Activated T-helper 1 cell treated with Interleukin-2 at 50 U/mL for 16 hours (primary cell): ENCODE measurements at places on chromosomes 16 and 17.

DNA sequence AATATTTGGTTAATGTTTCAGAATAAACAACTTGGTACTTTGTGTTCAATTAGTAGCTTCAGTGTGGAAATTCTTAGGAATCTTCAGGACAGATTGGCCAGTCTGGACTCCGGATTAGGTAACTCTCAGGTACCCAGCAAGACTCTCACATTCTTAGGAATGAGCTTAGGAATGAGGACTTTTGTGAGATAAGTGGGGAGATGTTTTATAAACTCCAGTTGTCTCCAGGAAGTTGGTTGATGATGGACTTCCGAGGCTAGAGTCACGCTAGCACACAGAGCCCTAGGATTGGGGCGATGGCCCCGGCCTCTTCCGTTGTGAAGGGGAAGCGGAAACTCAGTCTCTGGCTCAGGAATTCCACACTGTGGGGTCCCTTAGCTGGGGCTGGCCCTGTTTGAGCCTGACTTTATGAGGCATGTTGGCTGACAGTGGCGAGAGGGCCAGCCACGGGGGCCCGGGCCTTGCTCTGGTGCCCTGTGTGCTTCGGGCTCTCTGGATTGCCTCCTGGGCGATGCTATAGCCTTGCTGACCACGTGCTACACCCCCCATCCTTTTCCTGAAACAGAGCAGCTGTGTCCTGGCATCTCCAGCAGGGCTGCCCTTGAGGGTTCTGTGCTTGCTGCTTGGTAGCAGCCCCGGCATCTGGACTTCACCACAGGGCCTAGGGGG, 32.4 kb downstream of the RAB11FIP3 start:
- DNase-seq = no peak

DNA sequence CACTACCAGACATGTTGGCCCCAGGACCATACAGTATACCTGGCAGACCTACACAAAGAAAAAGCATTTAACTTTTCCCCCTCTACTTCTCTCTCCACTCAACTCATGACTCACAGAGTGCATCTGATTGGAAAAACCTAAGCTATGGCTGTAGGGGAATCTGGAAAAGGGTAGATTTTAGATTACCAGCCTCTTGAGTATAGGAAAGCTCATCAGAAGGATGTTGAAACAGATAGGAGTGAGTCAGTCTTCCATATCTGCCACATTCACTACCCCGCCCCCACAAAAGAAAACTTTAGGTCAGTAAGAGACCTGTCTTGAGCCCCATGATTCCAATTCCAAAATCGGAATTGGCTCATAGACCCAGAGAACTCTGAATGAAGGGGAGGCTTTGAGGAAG, 12.3 kb downstream of the KRT9 start:
- no peak for DNase-seq

DNA sequence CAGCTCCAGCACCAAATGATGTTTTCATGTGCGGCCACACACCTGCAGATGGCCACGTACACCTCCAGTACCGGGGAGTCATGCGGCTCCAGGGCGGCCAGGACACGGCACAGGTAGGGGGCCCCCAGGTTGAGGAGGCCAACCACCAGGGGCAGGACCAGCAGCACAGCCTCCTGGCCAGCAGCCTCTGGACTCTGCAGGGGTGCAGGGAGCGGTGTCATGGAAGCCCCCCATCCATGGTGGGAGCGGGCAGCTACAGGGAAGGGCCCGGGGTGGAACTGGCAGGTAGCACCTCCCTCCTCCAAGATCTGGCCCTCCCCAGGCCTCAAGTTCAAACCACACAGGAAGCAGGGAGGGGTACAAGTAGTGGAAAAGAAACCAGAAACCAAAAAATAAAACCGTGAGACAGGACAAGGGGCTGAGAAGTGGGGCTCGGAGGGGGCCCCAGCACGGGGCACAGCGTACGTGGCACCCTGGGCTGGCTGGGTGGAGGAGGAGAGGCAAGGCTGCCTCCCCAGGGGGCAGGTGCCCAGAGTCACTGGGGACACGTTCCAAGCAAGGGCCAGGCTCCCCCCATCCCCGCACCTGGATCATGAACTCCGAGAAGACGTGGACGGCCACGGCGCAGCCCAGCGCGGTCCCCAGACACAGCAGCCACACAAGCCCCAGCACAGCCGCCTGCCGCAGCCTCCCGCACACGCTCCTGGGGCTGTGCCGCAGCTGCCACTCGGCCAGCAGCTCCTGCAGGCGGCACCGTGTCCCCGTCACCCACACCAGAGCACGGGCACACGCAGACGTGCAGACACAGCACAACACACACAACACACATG, 7.4 kb downstream of the TMC6 start:
- peak; percentile 49 for DNase-seq

DNA sequence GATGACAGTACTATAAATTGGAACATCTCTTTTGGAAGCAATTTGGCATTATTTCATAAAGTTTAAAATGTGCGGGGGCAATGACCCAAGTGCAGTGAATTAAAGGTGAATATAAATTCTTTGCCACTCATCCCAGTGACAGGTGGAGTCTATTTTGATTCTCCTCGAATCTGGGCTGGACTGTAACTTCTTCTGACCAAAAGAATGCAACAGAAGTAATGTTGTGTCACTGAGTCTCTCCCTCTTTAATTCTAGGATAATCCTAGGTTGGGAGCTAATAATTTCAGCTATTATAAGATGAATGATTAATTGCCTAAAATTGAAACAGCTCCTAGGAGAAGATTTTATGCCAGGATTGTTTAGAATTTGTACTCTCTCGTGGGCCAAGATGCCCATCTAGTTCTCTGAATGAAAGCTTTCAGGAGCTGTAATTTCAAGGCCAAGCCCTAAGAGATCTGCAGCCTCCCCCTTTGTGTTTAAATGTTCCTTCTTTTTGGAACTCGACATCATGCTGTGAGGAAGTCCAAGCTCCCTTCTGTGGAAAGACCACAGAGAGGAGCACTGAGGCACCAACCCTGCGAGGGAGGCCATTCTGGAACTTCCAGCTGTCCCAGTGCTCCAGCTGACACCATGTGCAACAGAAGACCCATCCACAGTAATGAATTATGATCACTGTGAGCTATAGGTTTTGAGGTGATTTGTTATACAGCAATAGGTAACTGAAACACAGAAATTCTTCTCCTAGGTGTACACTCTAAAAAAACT, 208.1 kb downstream of the COPRS start:
- DNase-seq = no peak
